Stimulated activated CD4-positive, alpha-beta T cell treated with anti-CD3 and anti-CD28 coated beads, Interleukin-12 subunit alpha, Interleukin-12 subunit beta, amount 100 ng/mL, for 24 hours (primary cell): ENCODE measurements at places on chromosomes 16 and 17.

DNA sequence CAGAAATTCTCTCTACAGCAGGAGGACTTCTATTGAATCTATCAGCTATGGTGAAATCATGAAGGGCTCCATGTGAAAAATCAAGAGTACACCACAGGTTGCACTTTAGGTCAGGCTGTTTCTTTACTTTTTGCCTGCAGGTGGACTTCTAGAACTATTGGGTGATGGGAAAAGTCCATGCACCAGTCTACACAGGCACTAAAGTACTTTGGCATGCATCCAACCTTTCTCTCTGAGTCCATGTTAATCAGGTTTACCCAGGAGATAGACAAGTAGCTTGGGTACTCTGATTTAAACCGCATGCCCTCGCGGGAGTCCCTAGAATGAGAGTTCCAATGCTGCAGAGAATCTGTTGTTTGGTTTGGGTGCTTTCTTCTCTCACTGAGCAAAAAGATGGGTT lies 9.1 kb upstream of the ANKFN1 start:
- no peak for DNase-seq

- no peak for DNase-seq
Measured at GRCh38 chr16:12089492-12090150, 113.1 kb downstream of the SNX29 start.

- DNase-seq = no peak
Measured at GRCh38 chr17:83138820-83139219, 59.4 kb downstream of the METRNL start.

DNA sequence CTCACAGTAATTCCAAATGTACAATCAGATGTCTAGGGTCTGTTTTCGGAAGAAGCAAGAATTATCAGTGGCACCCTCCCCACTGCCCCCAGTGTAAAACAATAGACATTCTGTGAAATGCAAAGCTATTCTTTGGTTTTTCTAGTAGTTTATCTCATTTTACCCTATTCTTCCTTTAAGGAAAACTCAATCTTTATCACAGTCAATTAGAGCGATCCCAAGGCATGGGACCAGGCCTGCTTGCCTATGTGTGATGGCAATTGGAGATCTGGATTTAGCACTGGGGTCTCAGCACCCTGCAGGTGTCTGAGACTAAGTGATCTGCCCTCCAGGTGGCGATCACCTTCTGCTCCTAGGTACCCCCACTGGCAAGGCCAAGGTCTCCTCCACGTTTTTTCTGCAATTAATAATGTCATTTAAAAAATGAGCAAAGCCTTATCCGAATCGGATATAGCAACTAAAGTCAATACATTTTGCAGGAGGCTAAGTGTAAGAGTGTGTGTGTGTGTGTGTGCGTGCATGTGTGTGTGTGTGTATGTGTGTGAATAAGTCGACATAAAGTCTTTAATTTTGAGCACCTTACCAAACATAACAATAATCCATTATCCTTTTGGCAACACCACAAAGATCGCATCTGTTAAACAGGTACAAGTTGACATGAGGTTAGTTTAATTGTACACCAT lies 59.7 kb downstream of the HLF start:
- DNase-seq = no peak

GRCh38 chr16:2858245-2859025 lies 465 bp upstream of the PRSS22 start:
- no peak for DNase-seq

DNA sequence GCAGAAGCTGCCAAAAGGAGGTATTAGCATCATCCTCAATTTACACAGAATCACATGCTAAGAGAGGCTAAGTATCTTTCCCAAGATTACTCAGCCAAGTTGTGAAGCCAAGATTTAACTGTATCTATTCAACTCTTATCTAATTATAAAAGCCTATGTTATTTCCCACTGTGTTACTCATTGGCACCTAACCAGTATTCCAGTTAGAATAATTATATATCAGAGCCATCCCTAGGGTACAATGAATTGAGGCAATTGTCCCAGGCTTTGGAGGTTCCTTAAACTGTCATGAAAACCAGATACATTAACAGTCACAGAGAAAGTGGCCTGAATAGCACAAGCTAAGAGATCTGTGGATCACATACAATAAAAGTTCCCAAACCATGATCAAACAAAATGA lies 10.9 kb upstream of the AMFR start:
- DNase-seq = no peak

GRCh38 chr17:79696610-79696982 lies 34.1 kb upstream of the ENPP7 start:
- DNase-seq = no peak

DNA sequence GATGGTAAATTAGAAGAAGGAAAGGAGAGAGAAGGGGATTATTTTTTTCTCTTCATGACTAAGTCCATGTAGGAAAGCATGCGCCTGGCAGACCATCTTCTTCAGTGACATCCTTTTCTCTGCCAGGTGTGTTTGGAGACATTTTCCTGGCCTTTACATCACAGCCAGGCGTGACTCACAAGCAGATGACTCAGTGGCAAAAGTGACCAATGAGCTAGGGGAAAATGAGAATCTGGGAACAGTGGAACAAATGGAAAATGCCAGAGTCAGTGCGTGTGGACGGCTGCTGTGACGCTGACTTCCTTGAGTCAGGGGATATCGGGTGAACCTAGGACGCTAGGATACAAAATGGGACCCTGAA lies 9.4 kb downstream of the KIAA0513 start:
- DNase-seq = peak; percentile 5

GRCh38 chr17:56742601-56743000 lies 91.1 kb downstream of the C17orf67 start:
- no peak for DNase-seq

DNA sequence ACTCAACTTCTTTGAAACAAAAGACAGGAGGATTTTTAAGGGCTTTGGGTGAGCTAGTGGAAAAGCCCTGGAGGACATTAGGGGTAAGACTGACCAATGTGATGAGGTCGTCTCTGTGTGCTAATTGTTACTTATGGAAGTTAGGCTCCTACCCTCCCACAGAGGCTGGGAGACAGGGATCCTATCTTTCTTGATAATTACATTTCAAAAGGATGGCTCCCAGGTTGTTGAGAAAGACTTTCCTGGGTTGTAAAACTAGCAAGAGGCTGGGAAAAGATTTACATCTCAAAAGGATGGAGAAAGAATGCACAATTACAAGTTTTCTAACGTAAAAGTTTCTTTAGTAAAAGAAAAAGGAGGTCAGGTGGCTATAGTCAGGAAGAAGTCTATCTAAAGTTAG lies 605.8 kb upstream of the GOT2 start:
- DNase-seq = no peak

DNA sequence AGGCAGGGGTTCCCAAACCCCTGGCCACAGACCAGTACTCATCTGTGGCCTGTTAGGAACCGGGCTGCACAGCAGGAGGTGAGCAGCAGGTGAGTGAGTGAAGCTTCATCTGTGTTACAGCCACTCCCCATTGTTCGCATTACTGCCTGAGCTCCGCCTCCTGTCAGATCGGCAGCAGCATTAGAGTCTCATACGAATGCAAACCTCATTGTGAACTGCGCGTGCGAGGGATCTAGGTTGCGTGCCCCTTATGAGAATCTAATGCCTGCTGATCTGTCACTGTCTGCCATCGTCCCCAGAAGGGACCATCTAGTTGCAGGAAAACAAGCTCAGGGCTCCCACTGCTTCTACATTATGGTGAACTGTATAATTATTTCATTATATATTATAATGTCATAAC lies 25.1 kb upstream of the RMI2 start:
- DNase-seq = no peak

DNA sequence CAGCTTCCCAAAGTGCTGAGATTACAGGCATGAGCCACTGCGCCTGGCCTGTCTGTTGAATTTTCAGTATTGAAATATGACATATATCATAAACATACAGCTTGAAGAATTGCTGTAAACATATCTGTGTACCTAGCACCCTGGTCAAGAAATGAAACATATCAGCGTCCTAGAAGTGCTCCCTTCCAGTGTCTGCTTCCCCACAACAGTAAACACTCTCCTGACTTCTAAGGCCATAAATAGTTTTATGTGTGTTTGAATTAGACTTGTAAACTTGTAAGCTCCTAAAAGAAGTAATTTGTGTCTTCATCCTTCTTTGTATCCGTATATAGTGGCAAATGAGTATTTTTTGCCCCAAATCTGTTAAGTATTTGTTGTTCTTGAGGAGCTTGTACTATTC lies 132.2 kb downstream of the FTO start:
- no peak for DNase-seq

DNA sequence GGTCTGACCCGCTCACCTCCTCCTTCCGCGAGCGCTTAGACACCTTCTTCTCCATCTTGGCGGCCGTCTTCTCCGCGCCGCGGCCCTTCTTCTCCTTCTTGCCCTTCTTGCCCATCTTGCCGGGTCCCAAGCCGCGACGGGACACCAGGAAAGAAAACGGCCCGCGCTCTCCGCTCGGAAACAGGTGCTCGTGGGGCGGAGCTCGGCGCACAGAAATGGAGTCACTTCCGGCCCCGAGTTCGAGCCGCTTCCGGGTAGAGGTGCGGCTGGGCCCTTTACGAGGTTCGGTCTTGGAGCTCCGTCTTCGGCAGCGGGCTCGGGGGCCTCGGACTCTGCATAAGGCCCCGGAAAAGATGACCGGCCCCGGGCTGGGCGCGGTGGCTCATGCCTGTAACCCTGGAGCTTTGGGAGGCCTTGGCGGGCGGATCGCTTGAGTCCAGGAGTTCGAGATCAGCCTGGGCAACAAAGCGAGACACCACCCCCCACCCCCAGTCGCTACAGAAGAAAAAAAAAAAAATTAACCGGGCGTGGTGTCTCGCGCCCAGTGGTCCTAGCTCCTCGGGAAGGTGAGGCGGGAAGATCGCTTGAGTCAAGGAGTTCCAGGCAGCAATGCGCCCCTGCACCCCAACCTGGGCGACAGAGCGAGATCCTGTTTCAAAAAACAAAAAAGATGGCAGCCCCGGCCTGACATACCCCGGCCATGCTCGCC lies at the start of gene KLHDC4:
Gene KLHDC4 (minus strand): TSS at position 211 of the 709 bp plus-strand sequence. CDS start 96 bp downstream, at position 115.
- DNase-seq = peak; percentile 83

DNA sequence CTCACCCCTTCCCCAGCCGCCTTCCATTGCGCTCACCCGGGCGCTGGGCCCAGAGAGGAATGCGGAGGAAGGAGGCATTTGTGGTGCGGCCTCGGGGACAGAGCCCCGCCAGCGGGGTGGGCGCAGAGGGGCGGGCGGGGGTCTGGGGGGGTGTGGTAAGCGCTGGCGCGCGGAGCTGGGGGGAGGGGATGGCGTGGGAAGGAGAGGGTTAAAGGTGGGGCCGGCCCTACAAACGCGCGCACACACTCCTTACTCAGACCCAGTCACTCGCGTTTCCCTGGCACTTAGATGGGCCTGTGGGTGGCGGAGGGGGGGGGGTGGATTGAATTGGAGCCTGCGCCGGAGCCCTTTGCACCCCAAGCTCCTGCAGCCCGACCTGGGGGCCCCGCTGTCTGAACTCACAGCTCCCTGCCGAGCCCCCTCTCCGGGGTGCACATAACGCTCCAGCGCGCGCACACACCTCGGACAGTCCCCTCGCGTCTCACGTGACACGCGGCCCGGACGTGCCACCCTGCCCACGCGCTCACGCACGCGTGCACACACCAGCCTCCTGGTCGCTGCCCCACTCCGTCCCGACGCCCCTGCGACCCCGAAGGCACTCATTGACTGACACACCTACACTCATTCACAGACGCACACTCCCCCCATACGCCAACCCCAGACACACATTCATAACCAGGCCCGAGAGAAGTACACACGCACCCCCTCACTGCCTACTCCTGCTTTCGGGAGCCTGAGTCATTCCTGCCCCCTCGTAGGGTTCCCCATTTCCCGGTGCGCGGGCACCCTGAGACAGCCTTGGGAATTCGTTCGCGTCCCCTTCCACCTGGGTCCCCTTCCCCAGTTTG lies 844 bp downstream of the TBKBP1 start:
- no peak for DNase-seq

- no peak for DNase-seq
Measured at GRCh38 chr16:3481696-3482658, 13.3 kb downstream of the C16orf90 start.

DNA sequence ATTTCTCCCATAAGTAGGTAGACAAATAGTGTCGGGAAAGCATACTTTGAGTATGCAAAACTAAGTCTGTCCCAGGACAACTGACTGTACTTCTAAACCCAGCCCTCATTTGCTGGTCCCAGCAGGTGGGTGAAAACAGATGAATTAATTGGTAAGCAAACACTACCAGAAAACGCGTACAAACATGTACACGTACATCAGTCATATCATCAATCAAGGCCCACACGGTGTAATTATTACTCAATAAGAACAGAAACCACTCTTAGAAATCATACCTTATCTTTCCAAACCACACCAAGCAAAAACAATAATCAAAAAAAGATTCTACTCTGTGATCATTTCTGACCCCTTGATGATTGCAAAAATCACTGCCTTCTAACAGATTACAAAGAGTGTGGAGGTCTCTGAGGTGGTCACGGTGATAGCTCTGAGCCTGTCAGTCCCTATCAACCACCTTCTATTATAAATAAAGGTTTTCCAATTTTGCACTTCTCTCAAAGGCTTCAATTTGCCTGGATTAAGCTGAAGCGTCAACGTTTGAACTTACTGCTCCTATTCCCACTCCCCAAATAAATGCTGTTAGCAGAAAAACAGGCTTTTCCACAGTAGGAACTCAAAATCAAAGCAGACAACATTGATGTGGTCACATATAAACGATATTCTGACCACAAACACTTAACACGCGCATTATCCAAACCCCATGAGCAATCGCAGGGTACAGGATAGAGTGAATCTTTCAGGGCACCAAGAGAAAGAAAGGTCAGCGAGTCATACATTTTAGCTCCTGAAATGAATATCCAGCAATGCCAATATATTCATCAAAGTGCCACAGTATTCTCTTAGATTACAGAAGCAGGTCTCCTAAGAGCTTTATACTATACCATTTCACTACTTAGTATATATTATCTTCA lies 211.9 kb downstream of the STX8 start:
- no peak for DNase-seq

DNA sequence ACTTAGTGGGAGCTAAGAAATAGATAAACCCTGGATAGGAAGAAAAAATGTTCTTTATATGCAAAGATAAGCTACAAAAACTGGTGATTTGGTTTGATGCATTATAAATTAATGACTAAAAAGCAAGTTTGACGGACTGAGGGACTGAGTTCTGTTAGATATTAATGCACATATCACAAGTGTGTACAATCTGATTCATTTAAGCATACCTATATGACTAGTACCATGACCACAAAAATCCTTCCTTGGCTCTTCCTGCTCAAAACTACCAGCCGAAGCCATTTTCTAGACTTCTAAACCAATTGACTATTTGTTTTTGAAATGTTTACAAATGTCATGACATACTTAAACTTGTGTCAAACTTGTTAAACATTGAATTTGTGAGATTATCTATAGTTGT lies 374.5 kb upstream of the MON1B start:
- no peak for DNase-seq
